NB4 (cell line): ENCODE measurements at places on chromosomes 7 and 10.

DNA sequence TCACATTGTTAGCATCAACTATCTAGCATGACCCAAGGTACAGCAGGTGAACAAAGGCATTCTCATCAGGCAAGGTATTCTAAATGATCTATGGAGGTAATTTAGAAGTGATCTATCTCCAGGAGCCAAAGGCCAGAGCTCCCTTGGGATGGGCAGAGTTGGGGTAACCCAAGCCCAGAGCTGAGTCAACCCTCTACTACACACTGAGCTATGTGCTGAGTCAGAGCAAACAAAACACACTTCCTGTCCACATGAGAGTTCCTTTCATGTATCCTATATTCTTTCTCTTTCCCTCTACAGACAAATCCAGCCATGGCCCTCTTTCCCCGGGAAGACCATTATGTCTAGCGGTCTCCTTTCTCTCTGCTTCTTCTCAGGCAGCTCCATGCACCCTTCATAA lies 68.2 kb upstream of the AGK start:
- DNase-seq: no peak

DNA sequence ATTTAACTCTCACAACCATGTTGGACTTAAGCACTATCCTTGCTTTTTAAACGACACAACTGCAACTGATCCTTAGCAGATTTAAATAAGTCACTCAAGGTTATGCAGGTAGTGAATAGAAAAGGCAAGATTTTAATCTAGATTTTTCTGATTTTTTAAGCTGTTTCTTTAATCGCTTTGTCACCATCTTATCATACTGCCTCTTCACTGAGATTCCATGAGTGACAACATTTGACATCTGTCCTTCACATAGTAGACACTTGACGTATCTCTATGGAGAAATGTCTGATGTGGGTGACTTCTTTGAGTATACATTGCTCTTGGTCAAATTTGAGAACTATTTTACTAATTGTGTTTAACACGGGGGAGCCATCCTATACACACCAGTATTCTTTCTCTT lies 839.7 kb downstream of the GATA3 start:
- DNase-seq: no peak

DNA sequence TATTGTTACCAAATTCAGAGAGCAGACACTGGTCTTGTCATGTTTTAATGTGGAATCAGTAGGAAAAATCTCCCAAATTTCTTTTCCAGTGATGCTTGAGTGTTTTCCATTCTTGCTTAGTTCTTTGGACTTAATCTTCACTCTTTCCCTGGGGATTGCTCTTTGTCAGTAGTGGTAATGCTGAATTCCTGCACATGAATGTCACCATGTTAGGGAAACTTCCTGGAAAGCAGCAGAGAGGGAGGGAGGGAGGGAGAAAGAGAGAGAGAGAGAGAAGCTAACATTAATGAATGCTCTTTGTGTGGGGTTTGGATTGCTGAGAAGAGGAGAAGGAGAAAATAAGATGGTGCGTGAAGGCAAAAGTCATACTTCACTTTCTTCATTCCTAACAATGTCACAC lies 295.3 kb upstream of the COBL start:
- DNase-seq: no peak

GRCh38 chr10:11576092-11576809 lies 35.2 kb downstream of the USP6NL start:
- DNase-seq: no peak

GRCh38 chr7:5607951-5608656 lies 173.4 kb downstream of the RNF216 start:
- peak; percentile 52 for DNase-seq

DNA sequence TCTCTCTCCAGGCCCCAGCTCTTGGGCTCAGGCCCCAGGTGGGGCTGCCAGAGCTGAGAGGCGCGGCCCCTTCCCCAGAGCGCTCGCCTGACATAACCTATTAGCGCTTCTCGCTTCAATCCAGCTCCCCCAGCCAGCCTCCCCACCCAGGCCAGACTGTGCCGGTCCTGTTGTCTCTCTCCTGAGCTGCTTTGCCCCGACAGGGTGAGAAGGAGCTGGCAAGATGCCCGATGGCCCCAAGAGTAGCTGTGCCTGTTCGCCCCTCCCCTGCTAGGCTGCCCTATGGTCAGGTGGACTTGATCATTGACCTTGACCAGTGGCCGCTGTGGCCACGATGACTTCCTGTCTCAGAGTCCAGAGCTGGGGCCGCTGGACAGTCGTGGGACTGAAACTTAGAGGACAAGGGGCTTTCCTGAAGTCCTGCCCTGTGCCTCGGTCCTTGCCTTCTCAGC lies 9.1 kb downstream of the TMEM270 start:
- DNase-seq: no peak

DNA sequence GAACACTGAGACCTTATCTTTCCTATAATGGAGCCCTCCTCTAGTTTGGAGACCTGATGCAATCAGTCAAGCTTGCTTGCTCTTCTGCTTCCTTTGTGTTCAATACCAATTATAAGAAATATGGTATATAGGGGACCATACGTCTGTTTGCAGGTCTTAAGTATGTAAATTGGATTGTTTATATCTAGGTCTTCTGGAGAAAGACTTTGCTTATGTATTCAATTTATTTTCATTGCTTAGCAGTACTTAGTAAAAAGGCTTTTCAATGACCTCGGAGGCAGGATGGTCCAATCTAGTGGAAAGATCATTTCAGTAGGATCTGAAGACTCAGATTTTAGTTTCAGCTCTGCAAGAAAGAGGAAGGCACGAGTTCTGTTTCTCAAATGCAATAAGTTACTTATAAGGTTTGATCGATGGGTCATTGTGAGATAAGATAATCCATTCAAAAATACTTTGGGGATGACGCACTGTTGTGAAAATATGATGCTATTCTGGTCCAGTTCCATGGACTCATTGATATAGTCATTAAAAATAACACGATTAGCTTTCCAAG lies 571.6 kb downstream of the SH2D4B start:
- no peak for DNase-seq

GRCh38 chr7:38702002-38702535 lies 70.9 kb upstream of the AMPH start:
- no peak for DNase-seq

GRCh38 chr7:135272303-135272702 lies 38.7 kb downstream of the STRA8 start:
- DNase-seq: no peak
